Naive B cell (primary cell): ENCODE measurements at places on chromosomes 11 and 22. TPM values are rescaled to one million over a fixed set of nuclear protein-coding genes. Genes with fewer than 3 reads are reported as not detected.

DNA sequence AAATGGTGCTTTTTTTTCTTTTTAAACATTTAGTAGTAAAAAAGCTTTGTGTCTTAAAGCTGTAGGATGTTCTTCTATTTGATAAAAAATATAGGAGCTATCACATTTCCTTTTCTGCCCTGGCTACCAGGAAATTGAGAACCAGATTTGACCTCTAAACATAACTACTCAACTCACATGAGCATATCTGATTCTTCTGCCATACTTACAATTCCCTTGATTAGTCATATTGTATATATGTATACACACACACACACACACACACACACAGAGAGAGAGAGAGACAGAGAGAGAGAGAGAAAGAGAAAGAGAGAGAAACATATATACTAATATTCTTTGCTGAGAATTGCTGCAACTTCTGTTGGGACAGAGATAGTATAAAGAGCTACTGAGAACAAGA is 23.0 kb upstream of the GDPD4 start:
- no peak for DNase-seq

CFAP68 gene
- polyA plus RNA-seq, result 25.2 TPM

OR51I2 gene
- not detected for polyA plus RNA-seq

DNA sequence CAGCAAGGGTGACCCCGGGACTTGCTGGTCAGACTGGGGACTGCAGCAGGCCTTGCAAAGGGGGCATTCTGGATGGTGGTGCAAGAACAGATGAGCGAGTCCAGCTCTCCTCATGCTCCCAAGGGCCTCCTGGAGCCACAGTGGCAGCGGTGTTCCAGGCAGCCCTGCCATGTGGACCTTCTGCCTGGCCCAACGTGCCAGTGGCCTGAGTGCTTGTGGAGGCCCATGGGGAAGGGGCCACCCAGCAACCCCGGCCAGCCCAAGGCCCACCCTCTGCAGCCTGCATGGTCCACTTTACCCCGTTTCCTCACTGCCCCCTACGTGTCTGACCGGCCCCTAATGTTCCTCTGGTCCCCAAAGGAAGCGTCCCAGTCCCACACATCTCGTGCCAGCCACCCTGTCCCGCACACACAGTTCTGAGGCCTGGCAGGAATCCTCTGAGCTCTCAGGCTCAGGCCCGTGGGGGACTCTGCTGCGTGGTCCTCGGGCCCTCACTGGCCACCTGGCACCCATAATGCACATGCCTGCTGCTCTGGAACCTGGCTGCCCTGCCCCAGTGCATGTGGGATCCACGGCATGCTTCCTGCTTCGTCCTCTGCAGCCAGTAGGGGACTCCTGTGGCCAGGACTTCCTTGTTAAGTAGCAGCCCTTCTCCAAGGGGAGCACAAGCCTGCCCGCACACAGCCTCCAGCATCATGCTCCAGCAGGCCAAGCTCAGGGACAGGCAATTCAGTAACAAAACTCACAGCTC is 85.5 kb downstream of the DGCR2 start:
- DNase-seq, result no peak

- no peak for DNase-seq
Measured at GRCh38 chr11:114027391-114027790, 32.1 kb upstream of the ZBTB16 start.

GRCh38 chr11:119672597-119672996 is 56.4 kb downstream of the NECTIN1 start:
- no peak for DNase-seq

DNA sequence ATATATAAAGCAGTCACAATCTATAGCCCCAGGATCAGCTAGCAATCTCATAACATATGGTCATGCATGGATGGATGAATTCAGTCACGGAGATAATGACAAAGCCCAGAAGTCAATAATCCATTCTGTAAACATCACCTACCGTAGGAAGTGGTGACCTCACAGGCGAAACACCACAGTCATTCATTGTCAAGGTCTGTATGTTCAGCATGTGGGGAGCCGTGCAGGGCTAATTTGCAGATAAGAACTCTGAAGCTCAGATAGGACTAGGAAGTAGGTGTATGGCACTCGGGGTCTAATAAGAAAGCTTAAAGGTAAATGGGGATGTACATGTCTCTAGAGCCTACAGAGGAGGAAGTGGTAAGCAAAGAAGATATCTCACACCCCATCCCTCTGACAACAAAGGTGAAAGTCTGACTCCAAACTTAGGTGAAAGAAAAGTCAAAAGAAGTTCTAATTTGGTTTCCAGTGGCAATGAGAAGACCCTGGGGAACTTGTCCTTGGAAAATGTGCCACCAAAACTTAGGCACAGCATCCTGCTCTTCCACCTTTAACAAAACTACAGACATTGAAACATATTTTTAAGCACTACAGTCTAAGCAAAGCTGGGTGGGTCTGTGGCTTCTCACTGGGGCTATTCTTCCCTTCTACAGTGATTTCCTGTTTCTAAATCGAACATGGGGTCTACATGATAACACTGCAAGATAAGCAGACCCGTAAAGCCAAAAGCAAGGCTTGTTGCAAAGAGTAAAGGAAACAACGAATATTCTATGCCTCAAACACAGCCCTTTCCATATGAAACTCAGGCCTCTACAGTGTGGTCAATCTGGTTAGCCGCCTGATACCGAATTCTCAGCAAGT is 5.2 kb downstream of the CRTAM start:
- DNase-seq, result peak; percentile 42

OR52A1 gene
- polyA plus RNA-seq, result not detected

CBLIF gene
- not detected for polyA plus RNA-seq

GRCh38 chr22:21657360-21658032 is 8.3 kb upstream of the PPIL2 start:
- DNase-seq, result peak; percentile 77

DNA sequence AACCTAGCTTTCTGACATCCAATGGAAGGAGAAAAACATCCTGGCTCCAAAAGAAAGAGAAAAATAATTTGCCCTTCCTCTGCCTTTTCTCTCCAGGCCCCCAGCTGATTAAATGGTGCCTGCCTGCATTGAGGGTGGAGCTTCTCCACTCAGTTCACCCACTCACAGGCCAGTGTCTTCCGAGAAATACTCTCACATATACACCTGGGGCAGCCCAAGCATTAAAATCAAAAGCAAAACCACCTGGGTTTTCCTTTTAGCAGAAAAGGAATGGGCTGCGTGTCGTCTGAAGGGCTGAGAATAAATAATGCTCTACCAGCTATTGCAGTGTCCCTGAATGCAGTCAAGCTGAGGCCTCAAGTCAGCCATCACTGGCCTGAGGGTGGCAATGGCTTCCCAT is 1143.8 kb upstream of the TENM4 start:
- no peak for DNase-seq

DNA sequence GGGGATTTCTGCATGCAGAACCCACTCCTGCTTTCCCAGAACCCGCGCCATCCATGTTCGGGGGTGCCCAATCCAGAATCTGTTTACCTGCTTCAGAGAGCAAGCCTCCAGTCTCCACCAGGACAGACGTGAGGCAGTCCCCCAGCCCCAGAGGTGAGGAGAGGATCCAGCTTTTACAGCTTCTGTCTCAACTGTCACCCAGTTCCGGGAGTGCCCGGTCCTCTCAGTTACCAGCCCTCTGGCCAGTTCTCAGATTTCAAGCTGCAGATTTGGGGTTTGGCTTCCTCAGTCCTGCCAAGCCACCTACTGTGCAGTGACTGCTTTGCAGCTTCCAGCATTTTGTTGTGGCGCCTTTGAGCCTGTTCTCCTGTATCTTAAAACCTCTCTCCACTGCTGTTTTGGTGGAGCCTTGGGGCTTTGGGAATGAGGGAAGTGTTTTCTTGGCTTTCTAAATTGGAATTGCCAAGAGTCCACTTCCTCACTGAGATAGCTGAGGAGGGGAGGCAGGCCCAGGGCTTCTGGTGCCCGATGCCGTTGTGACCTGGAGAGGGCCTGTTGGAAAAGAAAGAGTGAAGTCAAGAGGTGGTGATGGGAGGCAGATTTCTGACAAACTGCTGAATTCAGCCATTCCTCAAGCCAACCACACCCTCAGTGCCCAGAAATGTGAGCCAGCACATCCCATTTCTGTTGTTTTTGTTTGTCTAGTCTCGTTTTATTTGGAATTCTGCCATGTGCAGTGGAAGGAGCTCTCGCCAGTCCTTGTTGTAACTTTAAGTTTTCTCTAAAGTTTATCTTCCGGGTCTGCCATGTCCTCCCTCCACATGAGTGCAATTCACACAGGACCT is 513.4 kb downstream of the TBC1D22A start:
- no peak for DNase-seq

- no peak for DNase-seq
Measured at GRCh38 chr11:46533396-46534100, 60.3 kb downstream of the AMBRA1 start.

SLC1A2 gene
- not detected for polyA plus RNA-seq

NXPE1 gene
- polyA plus RNA-seq, result not detected

DNA sequence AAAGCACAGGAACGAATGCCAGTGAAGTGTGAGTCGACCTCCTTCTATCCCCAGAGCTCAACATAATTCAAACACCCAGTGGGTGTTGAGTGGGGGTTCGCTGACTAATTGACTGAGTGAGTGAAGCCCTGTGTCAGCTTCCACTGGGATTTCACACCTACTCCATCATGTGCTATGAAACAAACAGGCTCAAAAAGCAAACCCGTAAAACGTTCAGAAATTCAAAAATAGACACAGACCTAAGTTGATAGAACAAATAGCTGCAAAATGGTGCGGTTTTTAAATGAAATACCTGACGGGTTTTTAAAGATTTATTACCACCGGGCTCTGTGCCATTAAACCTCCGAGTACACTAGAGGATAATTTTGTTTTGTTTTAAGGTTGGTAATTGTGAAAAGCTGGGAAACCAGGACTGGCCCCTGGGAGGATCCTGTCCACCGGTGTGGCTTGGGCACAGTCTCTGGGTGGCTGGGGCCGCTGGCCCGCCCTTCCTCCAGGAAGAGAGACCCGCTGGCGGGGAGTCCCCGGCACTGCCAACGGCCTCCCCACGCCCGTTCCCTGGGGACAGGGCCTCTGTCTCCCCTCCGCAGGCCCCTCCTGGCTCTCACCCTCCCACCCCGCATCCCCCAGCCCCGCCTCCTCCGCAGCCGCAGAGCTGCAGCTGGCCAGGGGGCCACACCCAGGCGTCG is 13.6 kb downstream of the KCNJ5 start:
- peak; percentile 47 for DNase-seq

DNA sequence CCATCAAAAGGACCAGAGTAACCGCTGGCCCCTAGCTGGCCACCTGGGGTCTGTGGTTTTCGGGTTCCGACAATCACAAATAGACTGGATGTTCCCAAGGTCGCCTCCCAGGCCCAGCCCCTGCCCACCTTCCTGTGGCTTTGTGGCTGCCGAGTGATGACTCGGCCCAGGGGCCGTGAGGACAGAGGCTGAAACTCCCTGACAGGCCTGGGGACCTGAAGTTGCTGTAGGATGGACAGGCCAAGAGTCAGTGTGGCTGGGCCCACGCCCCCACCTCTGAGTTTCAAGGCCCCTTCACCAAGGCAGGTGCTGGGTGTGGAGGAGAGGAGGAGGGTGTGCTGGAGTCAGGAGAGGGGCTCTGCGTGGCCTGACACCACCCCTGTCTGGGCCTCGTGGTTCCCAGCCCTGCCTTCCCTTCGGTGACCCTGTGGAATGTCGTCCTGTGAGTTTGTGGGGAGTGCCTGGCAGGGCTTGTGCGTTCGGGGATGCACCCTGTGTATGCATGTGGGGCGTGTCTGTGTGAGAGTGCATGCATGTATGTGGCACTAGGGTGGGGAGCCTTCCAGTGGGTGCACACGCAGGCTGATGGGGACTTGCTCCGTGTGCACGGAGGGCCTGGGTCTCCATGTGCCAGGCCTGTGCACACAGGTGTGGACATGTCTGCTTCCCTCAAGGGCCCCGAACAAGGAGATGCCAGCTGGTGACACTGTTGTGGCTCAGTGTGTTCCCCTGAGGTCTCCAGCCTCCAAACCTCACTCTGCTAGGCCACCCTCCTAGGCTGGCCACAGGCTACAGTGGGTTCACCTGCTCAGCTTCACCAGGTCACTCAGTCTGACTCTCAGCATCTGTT is 8.4 kb upstream of the MGAT3 start:
- no peak for DNase-seq

GRCh38 chr11:104898685-104899013 is 389 bp upstream of the CASP12 start:
- no peak for DNase-seq
